Esophagus squamous epithelium (tissue), 5 donors: ENCODE measurements at places on chromosomes 4 and X.
A peak's percentile ranks its signal among the peaks of the same experiment; 100 is the strongest.

GRCh38 chrX:22032084-22032483 lies at the start of gene PHEX:
Gene PHEX, plus strand, starts transcription at chrX:22032325. Its CDS starts 681 bp downstream, at chrX:22033006.
- H3K27me3 ChIP-seq, result no peaks in the 10 kb centered on the region
- no peak within 1 kb of the TSS for H3K4me3 ChIP-seq
- no peaks in the 10 kb centered on the region for H3K4me1 ChIP-seq

DNA sequence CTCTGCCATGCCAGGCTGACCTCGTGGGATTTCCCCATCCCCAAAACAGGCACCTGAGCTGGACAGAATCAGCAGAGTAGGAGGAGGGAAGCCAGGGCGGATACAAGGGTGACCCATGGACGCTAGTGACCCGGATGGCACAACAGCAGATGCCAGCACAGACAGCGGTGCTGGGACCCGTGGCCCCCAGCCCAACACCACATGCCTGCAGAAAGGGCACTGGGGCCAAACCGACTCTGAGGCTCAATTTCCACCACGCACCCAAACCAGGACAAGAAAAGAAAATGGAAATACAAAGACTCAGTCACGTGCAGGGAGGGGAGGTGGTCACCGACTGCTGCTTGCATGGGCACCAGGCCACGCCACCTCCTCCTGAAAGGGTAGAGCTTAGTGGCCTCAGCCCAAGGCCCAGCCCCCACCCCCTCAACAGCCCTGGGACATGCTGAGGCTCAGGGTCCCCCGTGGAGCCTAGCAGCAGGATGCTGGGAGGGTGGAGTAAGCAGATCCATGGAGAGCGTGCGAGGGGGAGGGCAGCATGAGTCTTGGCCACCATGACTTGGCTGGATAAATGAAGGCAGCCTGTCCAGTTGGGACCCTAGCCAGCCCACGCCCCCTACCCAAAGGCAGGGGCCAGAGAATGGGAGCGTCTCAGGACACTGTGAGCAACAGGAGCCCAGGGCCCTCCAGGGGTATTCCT lies 47.7 kb downstream of the C4orf50 start:
- no peak for DNase-seq
- H3K36me3 ChIP-seq, result no peaks in the 10 kb centered on the region
- H3K4me3 ChIP-seq, result no peak overlapping the region
- H3K4me1 ChIP-seq, result no peaks in the 10 kb centered on the region
- no peak overlapping the region for H3K27ac ChIP-seq

DNA sequence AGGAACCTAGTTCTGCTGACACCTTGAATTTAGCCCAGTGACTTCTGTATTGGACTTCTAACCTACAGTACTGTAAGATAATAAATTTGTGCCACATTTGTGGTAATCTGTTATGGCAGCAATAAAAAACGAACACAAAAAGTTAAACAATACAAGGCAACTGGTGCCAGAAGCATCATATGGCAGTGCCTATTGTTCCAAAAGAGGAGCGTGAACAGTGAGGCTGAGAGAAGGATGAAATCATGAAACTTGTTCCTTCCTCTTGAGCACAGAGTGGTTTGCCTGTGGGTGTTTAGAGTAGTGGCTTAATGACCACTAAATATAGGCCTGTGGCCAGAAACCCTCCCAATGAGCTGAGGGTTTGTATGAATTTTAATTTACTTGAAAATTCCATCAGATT lies 69.7 kb upstream of the PGRMC2 start:
- H3K4me3 ChIP-seq, result no peak overlapping the region
- DNase-seq, result no peak

- DNase-seq, result no peak
- H3K27ac ChIP-seq, result no peak overlapping the region
- no peaks in the 10 kb centered on the region for H3K27me3 ChIP-seq
- peaks cover 6% of the 10 kb centered on the region for H3K4me1 ChIP-seq
- no peak overlapping the region for H3K4me3 ChIP-seq
These were observed 87.2 kb downstream of the FRYL start for GRCh38 chr4:48692897-48693296.

GRCh38 chr4:52059372-52059771 lies 8.3 kb downstream of the SPATA18 start:
- no peak for DNase-seq
- H3K27ac ChIP-seq, result peak overlapping the region; percentile 44
- no peaks in the 10 kb centered on the region for H3K36me3 ChIP-seq
- no peak overlapping the region for H3K4me3 ChIP-seq

DNA sequence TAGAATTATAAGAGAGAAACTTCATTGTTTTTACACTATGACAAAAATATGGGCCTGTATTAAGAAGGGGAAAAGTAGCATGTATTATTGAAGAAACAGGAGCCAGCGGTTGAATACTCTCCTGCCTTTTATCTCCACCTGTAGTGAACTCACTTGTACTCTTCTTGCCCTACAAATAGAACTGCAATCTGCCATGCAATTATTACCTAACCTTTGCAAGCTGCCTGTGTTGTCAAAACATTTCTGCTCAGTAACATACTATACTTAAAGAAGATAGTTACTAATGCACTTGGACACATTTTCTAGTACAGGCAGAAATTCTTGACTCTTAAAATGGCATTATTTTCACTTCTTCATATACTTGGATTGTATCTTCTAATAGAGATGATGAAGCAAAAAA lies 818.4 kb upstream of the GRID2 start:
- no peaks in the 10 kb centered on the region for H3K27me3 ChIP-seq
- no peaks in the 10 kb centered on the region for H3K4me1 ChIP-seq
- no peak overlapping the region for H3K27ac ChIP-seq

GRCh38 chr4:7201420-7202305 lies 9.3 kb downstream of the SORCS2 start:
- H3K4me3 ChIP-seq, result no peak overlapping the region
- H3K4me1 ChIP-seq, result peaks cover 15% of the 10 kb centered on the region
- peaks cover 31% of the 10 kb centered on the region for H3K27me3 ChIP-seq
- H3K36me3 ChIP-seq, result no peaks in the 10 kb centered on the region

DNA sequence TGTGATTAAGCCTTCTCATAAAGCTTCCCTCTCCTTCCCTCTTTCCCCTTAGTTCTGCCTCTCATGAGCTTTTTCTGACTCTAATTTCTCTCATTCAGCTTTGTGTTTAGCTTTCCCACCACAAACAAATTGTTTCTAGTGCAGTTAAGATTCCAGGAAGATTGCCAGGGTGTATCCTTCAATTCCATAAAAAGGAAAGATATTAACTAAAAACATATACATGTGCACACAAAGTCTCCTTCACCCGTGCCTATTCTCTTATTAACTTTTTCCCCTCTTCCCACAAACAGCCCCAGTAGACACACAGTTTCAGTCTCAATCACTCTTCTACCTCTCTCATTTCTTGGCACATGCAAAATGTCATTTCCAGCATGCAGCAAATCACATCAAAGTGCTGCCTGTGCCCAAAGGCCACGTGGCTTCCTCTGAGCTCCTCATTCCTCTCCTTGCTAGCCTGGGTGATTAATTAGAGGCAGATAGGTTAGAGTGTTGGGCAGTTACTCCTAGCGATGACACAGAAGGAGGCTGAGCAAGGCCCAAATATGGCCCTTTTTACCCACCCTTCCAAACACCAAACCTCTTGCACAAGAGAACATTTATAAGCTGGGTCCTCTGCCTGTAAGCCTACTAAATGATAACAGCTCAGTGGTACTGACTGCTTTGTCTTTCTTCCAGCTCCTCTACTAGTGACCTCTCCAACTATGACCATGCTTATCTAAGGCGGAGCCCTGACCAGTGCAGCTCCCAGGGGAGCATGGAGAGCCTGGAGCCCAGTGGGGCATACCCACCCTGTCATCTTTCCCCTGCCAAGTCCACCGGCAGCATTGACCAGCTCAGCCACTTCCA lies 159.6 kb downstream of the SOWAHB start:
- H3K27me3 ChIP-seq, result no peaks in the 10 kb centered on the region
- H3K4me3 ChIP-seq, result peak overlapping the region; percentile 25
- H3K4me1 ChIP-seq, result peaks cover 23% of the 10 kb centered on the region
- peaks cover 41% of the 10 kb centered on the region for H3K36me3 ChIP-seq
- peak overlapping the region; percentile 79 for H3K27ac ChIP-seq

DNA sequence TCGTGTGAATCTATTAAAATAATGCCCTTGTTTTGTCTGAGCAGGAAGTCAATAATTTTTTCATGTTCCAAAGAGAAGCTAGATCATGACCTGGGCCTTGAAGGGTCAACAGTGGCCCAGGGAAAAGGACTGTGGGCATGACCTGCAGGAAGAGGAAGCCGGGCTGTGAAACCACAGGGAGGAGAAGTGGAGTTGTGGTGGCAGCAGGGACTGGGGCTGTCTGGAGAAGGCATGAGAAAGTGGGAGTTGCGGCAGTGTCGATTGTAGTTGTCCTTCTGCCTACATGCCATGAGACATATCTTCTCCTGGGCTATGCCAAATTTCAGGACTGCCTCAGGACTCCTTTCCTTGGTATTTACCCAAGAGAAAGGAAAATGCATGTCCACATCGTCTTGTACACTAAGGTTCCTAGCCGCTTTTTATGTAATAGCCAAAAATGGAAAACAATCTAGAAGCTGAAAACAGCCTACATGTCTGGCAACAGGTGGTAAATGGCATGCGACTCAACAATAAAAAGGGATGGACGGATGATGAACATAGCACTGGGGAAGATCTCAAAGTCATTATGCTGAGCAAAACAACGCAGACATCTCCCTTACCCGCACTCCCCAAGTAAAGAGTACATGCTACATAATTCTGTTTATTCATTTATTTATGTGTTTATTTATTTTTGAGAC lies 13.6 kb upstream of the PTTG2 start:
- no peak for DNase-seq
- H3K4me3 ChIP-seq, result no peak overlapping the region
- H3K4me1 ChIP-seq, result no peaks in the 10 kb centered on the region
- no peak overlapping the region for H3K27ac ChIP-seq
- H3K36me3 ChIP-seq, result no peaks in the 10 kb centered on the region

GRCh38 chr4:132646186-132646585 lies 502.9 kb upstream of the PCDH10 start:
- H3K4me3 ChIP-seq, result no peak overlapping the region
- H3K27ac ChIP-seq, result no peak overlapping the region
- H3K4me1 ChIP-seq, result no peaks in the 10 kb centered on the region
- H3K36me3 ChIP-seq, result no peaks in the 10 kb centered on the region

DNA sequence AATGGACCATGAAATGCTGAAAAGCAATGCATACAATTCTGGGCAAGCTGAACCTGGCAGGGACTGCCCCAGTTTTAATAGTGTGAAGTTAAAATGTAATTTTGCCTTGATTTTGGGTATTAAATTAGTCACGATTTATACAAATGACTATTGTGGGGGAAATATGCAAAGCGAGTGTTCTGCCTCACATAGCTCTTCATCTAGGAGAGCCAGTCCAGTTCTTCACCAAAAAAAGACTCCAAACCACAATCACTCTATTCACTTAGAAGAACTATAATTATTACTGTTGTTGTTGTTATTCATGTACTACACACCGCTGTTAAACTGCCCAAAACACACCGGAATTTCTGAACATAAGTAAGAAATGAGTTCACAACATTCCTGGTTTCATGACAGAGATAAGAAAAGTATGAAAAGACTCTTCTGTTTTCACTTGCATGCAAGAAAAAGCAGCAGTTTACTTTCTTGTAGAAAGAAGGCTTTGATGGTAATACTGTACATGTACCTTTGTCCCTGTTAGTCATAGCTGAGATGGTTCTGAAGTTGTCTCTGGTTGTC lies 101.9 kb downstream of the QRFPR start:
- no peaks in the 10 kb centered on the region for H3K36me3 ChIP-seq
- H3K27ac ChIP-seq, result no peak overlapping the region
- H3K4me3 ChIP-seq, result no peak overlapping the region
- no peaks in the 10 kb centered on the region for H3K27me3 ChIP-seq

DNA sequence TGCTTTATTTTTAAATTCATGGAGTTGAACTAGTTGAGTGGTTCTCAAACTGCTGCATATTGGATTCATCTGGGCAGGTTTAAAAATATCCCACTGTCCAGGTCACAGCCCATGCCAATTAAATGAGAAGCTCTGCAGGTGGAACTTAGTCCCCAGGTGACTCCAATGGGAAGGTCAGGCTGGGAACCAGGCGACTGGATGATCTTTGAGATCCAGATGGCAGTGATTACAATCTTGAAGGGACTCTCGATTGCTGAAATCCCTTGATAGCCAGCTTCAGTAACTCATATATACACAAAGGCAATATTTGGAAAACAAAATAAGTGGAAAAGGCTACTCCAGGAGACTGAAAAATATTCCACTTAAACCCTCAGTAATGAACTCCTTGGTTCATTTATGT lies 8.1 kb downstream of the ADH1A start:
- DNase-seq, result no peak
- no peaks in the 10 kb centered on the region for H3K4me1 ChIP-seq
- no peaks in the 10 kb centered on the region for H3K36me3 ChIP-seq
- no peaks in the 10 kb centered on the region for H3K27me3 ChIP-seq
- no peak overlapping the region for H3K4me3 ChIP-seq

GRCh38 chr4:476501-476900 lies 22.5 kb downstream of the ZNF721 start:
- H3K27me3 ChIP-seq, result no peaks in the 10 kb centered on the region
- peaks cover 12% of the 10 kb centered on the region for H3K4me1 ChIP-seq
- H3K27ac ChIP-seq, result no peak overlapping the region
- H3K4me3 ChIP-seq, result no peak overlapping the region
- no peak for DNase-seq

DNA sequence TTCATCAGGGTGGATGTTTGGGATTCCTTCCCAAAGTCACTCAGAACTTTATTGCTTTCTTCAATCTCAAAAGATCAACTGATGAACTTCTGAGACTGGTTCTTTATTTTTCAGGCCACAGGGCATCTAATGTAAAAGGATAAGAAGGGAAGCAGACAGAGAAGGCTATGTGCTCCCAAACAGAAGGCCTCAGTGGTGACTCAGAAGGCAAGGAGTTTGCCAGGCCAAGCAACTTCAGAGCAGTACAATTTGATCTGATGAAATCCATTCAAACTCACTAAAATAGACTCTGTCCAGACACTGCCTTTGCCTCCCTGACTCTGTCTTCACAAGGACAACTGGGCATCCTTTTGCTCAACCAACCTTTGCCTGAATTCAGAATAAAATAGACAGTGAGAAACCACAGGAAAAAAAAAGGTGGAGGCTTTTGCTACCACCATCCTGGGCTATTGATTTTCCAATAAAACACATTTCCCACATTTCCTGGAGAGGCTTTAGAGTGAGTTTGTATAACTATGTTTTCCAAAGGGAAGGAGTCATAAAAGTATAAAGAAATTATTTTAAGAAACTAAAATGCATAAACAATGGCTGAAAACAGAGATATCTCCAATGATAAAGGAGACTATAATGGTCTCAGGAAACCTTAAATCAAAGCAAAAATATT lies 55.2 kb downstream of the ARHGEF6 start:
- H3K27me3 ChIP-seq, result no peaks in the 10 kb centered on the region
- no peaks in the 10 kb centered on the region for H3K4me1 ChIP-seq
- H3K27ac ChIP-seq, result no peak overlapping the region
- no peak overlapping the region for H3K4me3 ChIP-seq
- DNase-seq, result no peak
- H3K36me3 ChIP-seq, result no peaks in the 10 kb centered on the region

- no peaks in the 10 kb centered on the region for H3K36me3 ChIP-seq
- DNase-seq, result no peak
- no peaks in the 10 kb centered on the region for H3K4me1 ChIP-seq
- H3K27ac ChIP-seq, result no peak overlapping the region
- H3K27me3 ChIP-seq, result no peaks in the 10 kb centered on the region
- no peak overlapping the region for H3K4me3 ChIP-seq
These were observed 488.2 kb downstream of the PABPC4L start for GRCh38 chr4:133713340-133713739.
